Effector memory CD4-positive, alpha-beta T cell (primary cell): ENCODE measurements at places on chromosomes 2 and 18.

- DNase-seq: no peak
Measured at GRCh38 chr2:25065768-25066167, 23.9 kb downstream of the EFR3B start.

DNA sequence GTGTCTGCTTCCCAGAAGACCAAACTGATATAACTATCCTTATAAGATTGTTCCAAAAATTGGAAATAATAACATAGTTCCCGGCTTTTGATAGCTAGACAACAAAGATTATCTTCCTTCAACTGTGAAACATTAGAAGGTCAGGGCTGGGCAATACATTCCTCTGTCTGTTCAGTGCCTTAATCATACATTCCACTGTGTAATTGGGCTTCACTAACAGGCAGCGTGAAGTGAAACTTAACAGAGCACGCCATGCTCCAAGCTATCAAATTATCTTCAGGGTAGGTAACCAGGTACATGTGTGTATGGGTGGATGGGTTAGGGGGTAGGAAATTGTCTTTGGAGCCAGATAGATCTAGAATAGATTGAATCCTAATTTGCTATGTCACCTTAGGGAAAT, 23.5 kb upstream of the ARL5A start:
- no peak for DNase-seq

- no peak for DNase-seq
Measured at GRCh38 chr18:26721854-26722564, 143.5 kb downstream of the AQP4 start.

DNA sequence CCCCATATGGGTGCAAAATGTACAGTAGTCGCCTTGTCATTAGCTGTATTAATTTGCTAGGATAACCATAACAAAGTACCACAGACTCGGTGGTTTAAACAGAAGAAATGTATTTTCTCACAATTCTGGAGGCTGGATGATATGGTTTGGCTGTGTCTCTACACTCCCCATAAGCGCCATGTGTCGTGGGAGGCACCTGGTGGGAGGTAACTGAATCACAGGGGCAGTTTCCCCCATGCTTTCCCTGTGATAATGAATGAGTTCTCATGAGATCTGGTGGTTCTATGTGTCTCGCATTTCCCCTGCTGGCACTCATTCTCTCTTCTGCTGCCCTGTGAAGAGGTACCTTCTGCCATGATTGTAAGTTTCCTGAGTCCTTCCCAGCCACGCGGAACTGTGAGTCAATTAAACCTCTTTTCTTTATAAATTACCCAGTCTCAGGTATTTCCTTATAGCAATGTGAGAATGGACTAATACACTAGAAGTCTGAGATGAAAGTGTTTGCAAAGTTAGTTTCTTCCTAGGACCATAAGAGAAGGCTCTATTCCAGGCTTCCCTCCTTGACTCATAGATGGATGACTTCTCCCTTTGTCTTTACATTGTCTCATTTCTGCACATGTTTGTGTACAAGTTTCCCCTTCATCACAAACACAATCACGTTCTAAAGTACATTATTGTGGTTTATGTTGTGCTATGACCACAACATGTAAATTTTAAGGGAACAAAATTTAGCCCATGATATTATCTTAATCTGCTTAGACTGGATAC, 1442.6 kb downstream of the SUCLG1 start:
- DNase-seq: no peak

- no peak for DNase-seq
Measured at GRCh38 chr2:128307595-128307994, 11.1 kb downstream of the HS6ST1 start.

DNA sequence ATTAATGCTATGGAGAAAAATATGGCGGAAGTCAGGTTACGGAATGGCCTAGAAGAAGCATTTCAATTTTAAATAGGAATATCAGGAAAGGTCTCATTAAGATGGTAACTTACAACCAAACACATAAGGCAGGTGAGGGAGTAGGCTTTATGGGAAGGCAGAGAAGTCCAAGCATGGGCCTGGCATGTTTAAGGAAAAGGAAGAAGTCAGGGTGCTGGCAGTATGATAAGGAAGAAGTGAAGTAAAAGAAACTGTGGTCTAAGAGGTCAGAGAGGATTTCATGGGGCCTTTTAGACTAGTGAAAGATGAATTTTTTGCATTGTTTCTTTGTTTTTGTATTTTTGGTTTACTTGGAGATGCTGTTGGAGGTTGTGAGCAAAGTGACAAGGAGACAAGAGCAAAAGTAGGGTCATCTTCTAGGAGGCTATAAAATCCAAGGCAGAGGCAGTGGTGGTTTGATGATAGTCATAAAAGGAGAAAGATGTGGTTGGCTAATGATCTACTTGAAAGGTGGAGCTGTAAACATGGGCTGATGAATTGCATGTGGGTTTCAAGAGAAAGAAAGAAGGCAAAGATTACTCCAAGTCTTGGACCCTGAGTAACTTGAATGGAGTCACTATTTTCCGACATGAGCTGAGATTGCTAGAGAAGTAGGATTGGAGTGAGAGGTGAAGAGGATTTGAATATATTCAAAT, 354.3 kb downstream of the GPD2 start:
- no peak for DNase-seq

- DNase-seq: no peak
Measured at GRCh38 chr2:152396763-152397162, 61.8 kb downstream of the FMNL2 start.

DNA sequence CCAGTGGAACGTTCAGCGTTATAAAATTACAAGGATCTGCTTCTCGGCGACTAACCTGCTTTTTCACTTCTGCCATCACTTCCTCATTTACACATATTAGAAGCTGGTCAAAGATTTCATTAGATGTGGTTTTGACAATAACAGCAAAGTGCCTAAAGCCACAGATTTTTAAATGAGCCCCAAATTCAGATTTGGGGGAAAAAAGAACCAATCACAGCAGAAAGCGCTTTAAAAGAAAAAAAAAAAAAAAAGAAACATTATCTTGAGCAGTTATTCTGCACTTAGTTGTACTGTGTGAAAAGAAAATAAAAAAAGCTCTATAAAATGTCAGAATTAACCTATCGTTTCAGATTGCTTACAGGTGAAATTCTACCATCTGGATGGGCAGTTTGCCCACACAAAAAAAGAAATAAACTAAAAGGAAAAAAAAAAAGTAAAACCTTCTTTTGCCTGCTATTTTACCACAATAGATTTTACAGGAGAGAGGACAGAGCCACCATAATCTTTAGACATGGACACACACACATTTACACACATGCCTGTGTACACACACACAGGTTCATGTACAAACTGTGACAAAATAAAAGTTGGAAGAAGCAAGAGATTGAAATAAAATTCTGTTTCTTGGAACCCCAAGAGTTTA, 167.2 kb downstream of the TCF4 start:
- DNase-seq: no peak

DNA sequence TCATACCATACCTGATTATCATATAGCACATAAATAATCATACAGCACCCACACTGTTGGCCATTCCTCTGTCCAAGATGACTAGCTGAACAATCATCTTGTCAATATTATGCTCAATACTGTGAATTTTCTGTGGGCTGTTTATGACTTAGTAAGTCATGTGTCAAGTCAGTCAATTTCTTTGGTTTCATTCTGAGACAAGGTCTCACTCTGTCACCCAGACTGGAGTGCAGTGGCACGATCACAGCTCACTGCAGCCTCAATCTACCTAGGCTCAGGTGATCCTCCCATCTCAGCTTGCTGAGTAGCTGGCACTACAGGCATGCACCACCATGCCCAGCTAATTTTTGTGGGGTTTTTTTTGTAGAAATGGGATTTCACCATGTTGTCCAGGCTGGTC, 5.7 kb downstream of the MCM6 start:
- DNase-seq: no peak

GRCh38 chr2:109285244-109285651, 156.2 kb downstream of the SH3RF3 start:
- no peak for DNase-seq

DNA sequence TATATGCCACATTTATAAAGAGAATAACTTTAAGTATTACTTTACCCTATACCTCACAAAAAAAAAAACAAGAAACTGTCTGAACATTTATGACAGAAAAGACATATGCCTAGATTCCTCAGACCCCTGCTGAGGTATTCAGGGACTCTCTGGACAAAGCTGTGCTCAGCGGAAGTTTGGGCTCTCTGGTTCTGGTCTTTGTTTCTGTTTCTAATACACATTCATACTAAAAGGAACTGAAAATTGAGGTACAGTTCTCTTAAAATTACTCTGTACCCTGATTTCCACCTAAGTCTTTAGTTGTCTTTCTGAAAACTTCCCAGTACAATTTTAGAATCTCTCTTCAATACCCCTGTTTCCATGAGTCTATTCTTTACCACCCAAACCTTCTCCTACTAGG, 160.3 kb downstream of the IKZF2 start:
- DNase-seq: no peak

DNA sequence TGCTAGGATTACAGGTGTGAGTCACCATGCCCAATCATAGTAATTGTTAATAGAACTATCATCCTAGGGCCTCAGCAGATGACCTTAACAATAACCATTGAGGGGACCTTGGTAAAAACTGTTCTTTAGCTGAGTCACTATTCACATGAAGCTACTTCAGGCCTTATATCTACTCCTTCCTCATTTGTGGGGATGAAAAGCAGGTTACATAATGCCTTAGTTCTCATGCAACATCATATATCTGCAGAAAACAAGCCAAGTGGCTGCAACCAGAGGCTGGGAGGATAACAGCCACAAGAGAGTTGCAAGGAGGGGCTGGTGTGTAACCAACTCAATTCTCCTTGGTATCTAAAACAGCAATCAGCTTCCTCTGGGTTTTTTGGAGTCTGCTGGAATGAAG, 445.4 kb downstream of the NBAS start:
- no peak for DNase-seq
